ENCODE measurements at places on chromosomes 5 and 9. TPM values are rescaled to one million over a fixed set of nuclear protein-coding genes. Genes with fewer than 3 reads are reported as not detected.

Gene GHR
- total RNA-seq = not detected

Gene NADK2
- total RNA-seq = 12.6 TPM

Gene C9orf50
- not detected for total RNA-seq

Gene PROB1
- 0.33 TPM for total RNA-seq

Gene PRUNE2
- not detected for total RNA-seq

Gene MEIKIN
- total RNA-seq = not detected

Gene FOXD4L4
- not detected for total RNA-seq

Gene FOXD4L3
- total RNA-seq = not detected

Gene LHX2
- 4.7 TPM for total RNA-seq

Gene UAP1L1
- 9.7 TPM for total RNA-seq

Gene ARHGEF39
- 15.4 TPM for total RNA-seq

Gene MOB3B
- total RNA-seq = 8.4 TPM

Gene ANKRD31
- total RNA-seq = 0.12 TPM

Gene SEC16A
- 63.2 TPM for total RNA-seq

Gene OR1Q1
- total RNA-seq = not detected

Gene ZNF354C
- total RNA-seq = 0.80 TPM

Gene TIMD4
- total RNA-seq = 1.6 TPM

Gene BHMT2
- not detected for total RNA-seq

Gene PRR7
- 35.4 TPM for total RNA-seq

Gene CSF1R
- 0.17 TPM for total RNA-seq

Gene IL5
- total RNA-seq = not detected
